ENCODE measurements at places on chromosomes 13 and 19.

DNA sequence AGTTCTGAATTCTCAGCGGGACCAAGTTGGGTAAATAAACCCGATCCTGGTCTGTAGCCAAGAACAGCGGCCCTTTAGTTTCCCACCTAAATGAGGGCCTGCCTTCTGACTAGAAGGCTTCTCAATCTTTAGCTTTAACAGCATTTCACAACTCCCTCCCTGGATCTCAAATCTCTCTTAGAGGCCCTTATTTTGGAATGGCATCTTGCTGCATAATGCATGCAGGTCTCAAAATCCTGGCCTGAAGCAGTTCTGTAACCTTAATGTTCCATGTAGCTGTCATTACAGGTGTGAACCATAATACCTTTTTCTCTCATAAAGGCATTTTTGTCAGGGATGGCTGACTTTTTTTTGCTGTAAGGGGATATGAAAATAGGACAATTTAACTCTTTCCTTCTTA is 29.5 kb downstream of the ZNF90 start:
- DNase-seq = no peak

DNA sequence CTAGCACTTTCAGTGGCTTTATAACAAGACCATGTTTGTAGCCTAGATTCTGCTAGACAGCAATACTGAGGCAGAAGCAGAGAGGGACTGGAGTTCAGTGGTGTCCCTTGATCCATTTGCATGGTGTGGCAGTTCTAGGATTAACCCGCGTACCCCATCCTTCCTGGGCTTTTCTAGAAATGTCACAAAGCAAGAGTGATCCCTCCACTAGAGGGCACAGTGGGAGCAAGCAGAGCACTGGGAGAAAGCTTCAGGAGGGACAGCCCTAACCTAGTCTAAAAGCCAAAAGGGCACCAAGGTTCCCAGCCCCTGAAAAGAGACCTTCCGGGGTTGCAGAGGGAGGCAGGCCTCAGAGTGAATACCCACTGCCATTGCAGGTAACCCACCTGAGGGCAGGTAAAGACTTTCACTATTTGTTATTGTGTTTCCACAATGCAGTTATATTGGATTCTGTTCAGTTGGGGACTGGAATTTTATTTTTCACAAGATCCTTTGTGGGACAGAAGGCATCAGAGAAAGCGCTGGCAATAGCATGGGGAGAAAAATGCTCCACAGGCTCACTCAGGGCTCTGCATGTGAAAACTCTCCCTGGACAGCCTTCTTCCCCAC is 170.6 kb downstream of the FLT1 start:
- DNase-seq = peak; percentile 72

DNA sequence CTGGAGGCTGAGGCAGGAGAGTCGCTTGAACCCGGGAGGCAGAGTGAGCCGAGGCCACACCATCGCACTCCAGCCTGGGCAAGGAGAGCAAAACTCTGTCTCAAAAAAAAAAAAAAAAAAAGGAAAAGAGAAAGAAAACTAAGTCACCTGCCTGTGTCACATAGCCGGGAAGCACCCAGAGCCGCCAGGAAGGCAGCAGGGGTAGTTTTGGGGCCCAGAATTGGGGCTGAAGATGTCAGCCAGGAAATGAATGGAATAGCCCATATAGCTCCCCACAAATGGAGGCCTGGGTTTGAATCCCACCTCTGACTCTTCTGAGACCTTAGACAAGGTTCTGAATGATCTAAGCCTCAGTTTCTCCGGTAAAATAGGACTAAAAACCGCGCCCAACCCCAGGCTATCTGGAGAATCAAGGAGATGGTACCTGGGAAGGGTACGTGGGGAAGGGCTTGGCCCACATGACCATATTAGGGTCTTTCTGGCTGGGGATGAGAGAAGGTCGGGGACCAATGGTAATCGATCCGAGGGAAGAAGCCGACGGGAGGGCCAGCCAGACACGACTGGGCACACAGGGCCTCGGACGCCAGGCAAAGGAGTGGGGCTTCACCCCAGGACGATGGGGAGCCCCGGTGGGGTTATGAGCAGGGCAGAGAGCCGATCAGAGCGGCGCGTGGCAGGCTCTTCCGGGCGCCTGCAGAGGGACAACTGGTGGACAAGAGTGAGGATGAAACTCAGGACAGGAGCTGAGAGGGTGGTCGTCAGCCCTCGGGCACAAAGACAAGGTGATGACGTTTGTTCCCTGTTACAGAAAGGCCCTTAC is 14.4 kb downstream of the CCDC124 start:
- no peak for DNase-seq

DNA sequence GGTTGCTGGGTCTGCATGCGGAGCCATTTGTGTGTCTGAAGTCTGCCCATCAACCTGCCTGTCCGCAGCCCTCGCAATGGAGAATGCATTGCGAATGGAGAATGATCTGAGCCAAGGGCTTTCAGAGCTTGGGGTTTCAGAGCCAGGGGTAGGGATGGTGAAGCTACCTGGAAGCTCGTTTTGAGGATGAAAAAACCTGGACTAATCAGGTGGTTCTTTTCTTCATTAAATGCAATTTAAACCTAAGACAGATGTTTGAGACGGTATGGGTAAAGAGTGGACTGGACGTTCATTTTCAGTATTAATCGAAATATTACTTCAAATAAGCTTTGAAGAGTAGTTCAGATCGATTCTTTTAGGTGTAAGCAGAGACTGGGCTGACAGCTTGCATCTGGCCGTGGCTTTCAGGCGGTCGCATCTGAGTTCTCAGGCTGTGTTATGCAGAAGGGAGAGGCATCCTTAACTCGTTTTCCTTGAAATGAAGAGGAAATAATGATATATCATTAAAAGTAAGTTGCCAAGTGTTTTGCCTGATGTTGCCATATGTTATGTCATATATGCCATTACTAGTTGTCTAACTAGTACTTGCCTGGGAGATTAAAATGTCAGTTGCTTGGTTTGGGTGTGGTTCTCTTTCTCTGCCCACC is 801 bp downstream of the MCF2L start:
- DNase-seq = no peak

DNA sequence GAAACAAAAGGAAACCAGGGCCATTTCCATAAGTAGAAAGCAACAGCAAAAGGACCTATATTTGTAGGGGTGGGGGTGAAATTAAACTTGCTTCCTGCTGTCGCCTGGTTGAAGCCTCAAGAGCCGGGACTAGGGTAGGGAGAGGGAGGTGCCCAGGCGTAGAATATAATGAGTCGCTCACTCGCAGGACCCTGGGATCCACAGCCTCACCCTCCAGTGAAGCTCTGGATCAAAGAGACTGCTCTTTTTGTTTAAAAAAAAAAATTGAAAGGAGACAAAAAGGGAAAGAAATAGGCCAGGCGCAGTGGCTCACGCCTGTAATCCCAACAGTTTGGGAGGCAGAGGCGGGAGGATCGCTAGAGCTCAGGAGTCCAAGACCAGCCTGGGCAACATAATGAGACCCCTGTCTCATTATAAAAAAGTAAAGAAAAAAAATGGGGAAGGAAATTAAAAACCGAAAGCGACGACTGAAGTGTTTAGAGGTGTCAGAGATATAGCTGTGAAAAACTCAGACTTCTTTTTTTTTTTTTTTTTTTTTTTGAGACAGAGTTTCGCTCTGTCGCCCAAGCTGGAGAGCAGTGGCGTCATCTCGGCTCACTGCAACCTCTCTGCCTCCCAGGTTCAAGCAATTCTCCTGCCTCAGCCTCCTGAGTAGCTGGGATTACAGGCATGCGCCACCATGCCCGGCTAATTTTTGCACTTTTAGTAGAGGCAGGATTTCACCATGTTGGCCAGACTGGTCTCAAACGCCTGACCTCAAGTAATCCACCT is 10.9 kb upstream of the ADGRE5 start:
- no peak for DNase-seq

DNA sequence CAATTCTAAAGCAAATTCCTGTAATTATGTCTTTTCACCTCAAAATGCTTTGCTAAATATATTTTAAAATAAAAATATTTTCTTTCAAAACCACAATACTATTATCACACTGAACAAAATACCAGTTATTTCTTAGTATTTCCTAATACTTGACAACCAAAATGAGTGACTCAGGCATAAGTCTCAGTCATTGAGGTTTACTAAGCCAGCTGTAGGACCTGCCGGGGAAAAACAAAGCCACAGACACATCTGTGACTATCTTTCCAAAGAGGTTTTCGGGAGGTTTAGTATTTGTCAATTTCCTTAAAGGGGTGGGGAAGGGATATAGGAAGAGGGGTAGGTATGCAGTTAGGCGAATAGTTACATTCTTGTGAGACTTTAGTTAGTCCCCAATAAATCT is 3.2 kb upstream of the ZNF235 start:
- DNase-seq = no peak

DNA sequence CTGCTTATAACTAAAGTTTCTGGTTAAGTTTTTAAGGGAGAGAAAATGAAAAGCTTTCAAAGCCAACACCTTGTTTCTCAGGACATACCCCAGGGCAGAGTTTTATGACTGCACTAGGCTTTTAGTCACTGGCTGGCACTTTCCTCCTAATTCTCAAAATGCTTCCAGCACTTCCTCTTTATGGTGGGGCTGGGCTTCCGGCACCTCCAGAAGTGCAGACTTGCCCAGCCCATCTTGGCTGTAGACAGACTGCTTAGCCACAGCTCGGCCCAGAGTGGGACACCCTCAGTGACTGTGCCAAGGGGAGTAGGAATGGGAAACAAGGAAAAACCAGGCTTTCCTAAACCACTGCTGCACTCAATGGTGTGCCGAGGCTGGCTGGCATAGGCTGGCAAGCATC is 23.2 kb upstream of the GTF3A start:
- DNase-seq = no peak

- no peak for DNase-seq
These were observed 326.7 kb downstream of the SHISA2 start for GRCh38 chr13:25725104-25725503.

- DNase-seq = no peak
These were observed 27.7 kb upstream of the TPM4 start for GRCh38 chr19:16048583-16048982.

DNA sequence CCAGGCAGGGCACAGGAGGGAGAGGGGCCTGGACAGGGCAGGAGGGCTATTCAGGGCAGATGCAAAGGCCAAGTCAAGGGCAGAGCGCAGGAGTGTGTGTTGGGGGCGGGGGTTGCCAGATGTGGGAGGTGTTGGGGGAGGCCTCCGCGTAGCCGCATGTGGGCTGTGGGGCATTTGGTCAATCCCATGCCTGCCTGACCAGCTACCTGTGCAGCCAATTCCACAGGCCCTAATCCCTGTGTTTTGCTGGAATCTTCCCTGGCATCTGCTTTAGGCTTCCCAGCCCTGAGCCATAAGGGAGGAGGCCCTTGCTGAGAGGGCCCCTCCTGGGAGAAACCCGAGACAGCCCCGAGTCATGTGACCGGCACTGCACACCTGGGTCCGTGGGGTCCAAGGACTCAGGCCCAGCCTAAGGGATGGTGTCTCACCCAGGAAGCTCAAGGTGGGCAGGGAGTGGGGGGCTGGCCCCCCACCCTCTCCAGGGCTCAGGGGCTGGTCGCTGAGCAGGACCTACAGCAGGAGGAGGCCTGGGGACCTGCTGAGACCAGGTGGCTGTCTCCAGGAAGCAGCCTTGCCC is 20.3 kb downstream of the RFX1 start:
- DNase-seq = no peak

GRCh38 chr19:57599377-57599760 is 316 bp upstream of the ZNF530 start:
- no peak for DNase-seq

- no peak for DNase-seq
These were observed 48.1 kb downstream of the PSG1 start for GRCh38 chr19:42831221-42832019.
